ENCODE measurements at places on chromosomes 16 and 17.

DNA sequence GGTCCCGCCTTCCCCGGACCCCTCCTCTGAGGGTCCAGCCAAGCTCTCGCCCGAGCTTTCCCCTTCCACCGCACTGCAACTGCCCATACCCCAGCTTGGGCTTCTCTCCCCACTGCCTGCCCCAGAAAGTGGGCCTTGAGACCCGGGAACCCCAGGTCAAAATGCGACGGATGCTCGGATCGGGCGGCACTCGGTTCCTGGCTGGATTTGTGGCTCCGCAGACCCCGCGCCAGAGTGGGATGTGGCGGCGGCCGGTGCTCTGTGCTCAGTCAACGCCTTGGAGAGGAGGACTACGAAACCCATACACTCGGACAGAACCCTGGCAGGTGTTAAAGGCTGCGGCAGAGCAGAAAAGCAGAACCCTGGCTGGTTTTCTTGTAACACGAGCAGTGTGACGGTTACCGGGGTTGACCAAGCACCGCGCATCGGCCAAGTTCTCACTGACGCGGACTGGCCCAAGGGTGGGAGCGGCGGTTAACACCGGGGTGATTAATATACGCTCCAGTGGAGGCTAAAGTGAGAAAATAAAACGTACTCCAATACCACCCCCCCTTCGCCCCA is 885 bp upstream of the SLFN13 start:
- no peak for DNase-seq

- no peak for DNase-seq
These were observed 369 bp upstream of the GJD3 start for GRCh38 chr17:40364906-40365305.

DNA sequence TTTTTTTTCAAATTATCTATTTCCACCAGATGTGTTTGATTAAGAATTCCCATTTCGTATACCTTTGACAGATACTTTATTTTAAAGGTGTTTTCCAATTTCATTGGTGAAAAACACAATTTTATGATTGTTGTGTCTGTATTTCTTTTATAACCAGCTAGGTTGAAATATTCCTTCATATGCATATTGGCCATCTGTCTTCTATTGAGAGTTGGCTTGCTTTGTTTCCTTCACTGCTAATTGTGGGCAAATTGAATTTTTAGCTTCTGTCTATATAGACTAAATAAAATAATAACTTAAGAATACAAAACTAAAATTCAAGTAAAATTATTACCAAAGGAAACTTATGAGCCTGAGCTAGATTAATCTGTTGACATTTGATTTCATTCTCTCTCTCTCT is 1.2 kb upstream of the KRTAP3-3 start:
- DNase-seq: no peak

DNA sequence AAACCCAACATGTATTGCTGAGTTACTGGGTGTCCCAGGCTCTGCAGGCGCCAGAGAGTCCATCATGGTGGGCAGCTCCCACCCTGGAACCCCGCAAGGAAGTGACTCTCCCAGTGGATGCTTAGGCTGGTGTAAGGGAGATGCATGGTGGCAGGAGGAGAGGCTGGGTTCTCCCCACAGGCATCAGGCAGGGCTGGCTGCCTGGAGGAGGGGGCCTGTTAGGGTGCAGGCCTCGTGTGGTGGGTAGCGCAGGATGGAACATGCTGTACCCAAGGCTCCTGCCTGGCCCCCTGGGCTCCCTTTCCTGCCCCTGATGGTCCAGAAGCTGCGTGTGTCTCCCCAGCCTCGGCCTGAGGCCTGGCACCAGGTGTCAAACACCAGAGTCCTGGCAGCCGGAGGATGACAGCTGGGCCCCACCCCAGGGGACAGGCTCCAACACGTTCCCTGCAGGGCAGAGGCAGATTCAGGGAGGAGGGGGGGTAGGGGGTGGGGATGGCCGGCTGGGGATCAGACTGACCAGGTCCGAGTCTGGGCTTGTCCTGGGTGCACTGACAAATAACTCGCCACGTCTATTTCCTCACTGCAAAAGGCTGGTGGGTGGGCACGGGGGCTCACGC is 40.2 kb upstream of the CIBAR2 start:
- no peak for DNase-seq

GRCh38 chr16:77657016-77657415 is 65.3 kb upstream of the NUDT7 start:
- DNase-seq: peak; percentile 13

GRCh38 chr17:64357191-64357981 is 33.3 kb downstream of the PECAM1 start:
- DNase-seq: no peak
